8988T (cell line): ENCODE measurements at places on chromosomes 6 and 20.
A peak's percentile ranks its signal among the peaks of the same experiment; 100 is the strongest.

- no peak for DNase-seq
Observed at GRCh38 chr20:36666181-36666740, 20.3 kb upstream of the SLA2 start.

DNA sequence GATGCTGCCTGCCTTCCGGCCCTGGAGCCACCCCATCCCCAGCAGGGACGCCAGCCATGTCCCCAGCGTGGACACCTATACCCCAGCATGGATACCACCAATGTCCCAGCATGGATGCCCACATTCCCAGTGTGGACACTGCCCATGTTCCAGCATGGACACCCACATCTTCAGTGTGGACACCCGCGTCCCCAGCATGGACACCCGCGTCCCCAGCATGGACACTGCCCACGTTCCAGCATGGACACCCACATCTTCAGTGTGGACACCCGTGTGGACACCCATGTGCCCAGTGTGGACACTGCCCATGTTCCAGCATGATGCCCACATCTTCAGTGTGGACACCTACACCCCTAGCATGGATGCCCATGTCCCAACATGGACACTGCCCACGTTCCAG, 7.1 kb upstream of the FRMD1 start:
- DNase-seq, result no peak

DNA sequence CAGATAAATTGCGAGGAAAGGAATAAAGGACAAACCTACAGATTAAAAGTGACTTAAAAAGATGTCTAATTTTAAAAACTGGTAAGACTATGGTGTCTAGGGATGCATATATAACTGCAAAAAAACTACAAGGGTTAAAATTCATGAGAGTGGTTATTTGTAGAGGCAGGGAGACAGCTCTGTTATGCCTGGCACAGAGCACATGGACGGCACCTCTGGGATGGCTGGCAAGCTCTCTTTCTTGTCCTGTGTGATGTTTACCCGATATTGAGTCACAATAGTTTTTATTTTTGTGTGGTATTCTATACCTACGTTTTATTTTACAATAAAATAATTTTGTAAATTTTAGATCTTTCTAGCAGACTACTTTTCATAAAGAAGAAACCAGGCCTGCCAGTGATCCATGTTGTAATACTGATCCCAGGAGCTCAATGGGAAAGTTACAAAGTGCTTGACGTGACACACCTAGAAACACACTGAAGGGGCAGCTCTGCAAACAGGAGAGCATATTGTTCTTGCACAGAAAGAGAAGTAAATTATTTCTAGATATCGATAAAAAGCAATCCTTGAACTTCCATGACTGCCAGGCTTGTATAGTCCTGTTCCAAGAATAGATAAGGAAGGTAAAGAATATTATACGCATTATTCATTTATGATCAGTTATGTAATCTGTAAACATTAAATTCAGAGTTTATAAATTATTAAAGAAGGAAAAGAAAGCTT, 290.0 kb downstream of the PTPRK start:
- no peak for DNase-seq

- no peak for DNase-seq
Observed at GRCh38 chr6:137964876-137965275, 97.8 kb downstream of the TNFAIP3 start.

- no peak for DNase-seq
Observed at GRCh38 chr20:33445881-33446625, 2.5 kb upstream of the SNTA1 start.

DNA sequence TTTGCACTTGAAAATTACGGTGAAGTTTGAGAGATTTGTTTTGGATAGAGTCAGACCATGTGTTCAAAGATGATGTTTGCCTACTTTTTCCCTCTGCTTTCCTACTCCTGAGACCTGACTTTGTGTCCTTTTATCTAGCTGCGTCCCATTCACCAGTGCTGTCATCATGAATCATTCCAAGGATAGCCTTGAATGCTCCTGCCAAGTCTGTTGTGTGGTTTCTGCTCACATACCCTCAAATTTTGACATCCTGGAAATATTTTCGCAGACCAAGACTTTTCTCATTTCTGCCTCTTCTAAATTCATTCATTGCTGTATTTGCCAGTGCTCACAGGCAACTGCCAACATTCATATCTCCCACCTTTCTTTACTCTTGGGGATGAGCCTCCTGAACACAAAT, 175.9 kb upstream of the SCGN start:
- DNase-seq, result no peak

DNA sequence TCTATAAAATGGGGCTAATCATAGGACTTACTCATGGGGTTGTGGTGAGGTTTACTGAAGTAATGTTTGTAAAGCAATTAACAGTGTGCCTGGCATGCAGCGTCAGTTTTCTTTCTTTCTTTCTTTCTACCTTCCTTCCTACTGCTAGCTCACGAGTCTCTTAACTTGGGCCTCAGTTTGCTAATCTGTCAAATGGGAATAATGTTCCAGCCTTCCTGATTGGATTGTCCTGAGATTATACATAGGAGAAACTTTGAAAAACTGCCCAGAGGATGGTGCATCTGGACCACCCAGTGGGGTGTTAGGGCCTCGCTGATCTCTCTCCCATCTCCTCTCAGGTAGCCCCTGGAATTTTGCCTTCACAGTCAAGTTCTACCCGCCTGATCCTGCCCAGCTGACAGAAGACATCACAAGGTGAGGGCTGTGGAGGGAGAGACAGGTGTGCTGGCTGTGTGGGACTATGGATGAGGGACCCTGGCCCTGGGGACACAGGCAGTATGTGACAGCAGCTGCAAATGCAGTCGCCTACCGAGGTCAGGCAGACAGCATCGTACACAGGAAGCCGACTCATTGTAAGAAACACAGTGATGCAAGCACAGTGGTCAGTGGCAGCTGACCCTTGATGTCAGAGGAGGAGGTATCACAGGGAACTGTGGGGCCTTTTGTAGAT, 27.5 kb downstream of the EPB41L1 start:
- no peak for DNase-seq

DNA sequence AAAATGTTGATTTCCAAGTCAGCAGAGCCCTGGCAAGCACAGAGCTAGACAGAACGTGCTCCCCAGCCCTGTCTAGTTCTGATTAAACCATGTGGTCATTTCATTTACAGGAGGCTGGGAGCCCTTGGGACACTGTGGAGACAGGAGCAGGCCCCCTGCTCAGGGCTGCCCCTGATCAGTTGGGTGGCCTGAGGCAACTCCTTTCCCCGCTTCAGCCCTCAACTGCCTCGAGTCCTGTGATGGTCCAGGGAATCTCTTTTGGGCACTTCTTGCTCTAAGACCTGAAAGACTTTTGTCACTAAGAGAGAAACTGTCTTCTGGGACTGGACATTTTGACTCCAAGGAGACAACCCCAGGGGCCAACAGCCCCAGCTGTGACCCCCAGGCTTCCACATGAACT, 13.5 kb downstream of the DYNLRB1 start:
- no peak for DNase-seq

GRCh38 chr20:38248133-38248532, 12.4 kb downstream of the KIAA1755 start:
- DNase-seq, result no peak

DNA sequence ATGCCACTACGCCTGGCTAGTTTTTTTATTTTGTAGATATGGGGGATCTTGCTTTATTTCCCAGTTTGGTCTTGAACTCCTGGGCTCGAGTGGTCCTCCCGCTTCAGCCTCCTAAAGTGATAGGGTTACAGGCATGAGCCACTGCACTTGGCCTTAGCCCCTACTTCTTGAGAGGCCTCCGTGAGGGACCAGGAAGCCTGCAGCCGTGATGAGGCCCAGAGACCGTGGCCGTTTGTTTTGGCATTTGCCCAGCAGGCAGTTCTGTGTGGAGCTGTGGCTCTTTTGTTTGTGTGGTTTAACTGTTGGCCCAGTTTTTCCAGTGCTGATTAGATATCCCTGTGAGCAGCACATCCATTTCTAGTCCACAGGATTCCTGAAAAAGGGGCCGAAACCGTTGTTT, 39.8 kb downstream of the SRSF3 start:
- no peak for DNase-seq

- peak; percentile 51 for DNase-seq
Observed at GRCh38 chr6:159042003-159042825, 2.6 kb downstream of the TAGAP start.

- no peak for DNase-seq
Observed at GRCh38 chr6:46996860-46997641, 45.1 kb downstream of the ADGRF1 start.

DNA sequence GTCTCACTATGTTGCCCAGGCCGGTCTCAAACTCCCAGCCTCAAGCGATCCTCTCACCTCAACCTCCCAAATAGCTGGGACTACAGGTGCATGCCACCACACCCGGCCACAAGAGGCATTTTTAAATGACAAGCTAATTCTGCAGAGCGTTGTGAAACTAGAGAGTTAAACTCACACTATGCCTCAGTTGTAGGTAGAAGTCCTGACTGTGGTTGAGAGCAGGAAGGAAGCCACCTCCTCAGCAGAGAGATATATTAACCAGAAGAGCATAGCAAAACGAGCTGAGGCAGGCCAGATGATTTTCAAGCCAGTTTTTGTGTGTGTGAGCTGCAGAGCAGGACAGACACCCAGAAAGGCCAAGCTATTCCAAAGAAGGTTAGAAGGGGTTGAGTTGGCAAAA, 150.3 kb downstream of the MBOAT1 start:
- DNase-seq, result no peak

GRCh38 chr6:42898891-42899361, 16.9 kb upstream of the PTCRA start:
- no peak for DNase-seq

GRCh38 chr6:109339906-109340678, 42.2 kb downstream of the CD164 start:
- no peak for DNase-seq

DNA sequence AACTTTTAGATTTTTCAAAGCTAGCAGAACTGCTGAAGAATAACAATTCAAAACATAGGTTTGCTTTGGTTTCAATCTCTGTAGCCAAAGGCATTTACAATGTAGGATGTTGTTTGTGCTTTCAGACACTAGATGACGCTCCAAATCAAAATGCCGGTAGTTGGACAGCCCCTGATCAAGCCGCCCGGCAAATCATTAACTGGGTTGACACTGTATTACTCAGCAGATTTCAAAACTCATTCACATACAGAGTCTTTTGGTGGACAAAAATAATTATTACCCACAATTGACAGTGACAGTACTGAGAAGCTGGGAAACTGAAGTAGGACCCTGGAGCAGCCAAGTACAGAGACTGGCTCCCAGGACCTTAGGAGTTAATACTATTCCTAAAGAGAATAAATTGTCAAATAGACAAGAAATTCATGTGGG, 21.3 kb upstream of the HFE start:
- no peak for DNase-seq

GRCh38 chr20:43650997-43651525, 15.9 kb upstream of the MYBL2 start:
- DNase-seq, result no peak

DNA sequence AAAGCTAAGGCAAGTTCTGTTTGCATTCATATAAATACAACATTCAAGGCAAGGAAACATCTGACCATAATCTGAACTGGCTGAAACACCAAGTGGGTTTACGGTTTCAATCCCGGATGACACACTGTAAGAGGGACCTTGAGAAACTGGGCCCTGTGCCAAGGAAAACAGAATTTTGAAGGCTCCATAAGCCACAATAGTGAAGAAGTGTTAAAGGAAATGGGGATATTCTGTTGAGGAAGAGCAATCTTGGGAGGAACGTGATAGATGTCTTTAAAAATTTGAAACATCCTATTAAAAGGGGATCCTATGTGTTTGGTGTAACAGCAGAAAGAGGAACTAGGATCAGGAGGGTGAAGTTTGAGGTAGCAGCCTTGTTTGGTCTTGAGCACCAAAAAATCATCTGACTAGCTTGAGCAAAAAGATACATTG, 82.4 kb upstream of the TAB2 start:
- no peak for DNase-seq

- DNase-seq, result no peak
Observed at GRCh38 chr6:150189122-150189521, 46.3 kb downstream of the PPP1R14C start.

GRCh38 chr20:56788041-56788670, 159.1 kb downstream of the TFAP2C start:
- DNase-seq, result no peak
